ENCODE measurements at places on chromosomes 13 and 19.

DNA sequence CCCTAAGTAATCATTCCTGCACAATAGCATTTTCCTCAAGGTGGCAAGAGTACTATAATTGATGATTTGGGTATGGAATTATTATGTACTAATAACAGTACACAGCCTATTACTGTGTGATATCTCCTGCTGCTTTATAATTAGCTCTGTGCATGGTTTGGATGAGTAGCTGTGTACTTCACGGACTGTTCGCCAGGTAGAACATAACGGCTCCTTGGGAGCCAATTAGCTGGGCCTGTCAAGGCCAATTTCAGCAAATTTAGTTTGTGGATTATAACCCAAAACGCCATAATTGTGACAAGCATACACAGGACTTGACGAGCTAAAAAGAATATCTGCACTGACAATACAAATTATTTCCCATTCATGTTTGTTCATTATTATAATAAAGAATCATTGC lies 1584.2 kb downstream of the SLITRK1 start:
- no peak for DNase-seq

GRCh38 chr19:19447536-19448237 lies 42.2 kb downstream of the GATAD2A start:
- DNase-seq, result no peak

DNA sequence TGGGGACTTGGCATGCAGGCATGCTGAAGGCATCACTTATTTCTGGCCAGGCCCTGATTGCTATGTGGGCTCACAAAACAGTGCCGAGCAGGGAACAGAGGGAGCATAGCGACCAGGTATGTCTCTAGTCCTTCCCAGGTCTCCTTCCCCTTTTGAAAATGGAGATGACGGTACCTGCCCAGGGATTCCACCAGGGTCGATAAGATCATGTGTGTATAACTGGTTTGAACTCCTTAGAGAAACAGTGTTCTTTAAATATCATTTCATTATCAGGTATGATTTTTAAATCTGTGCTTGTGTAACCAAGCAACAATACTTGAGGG lies 280.6 kb downstream of the FOXO1 start:
- DNase-seq, result no peak

DNA sequence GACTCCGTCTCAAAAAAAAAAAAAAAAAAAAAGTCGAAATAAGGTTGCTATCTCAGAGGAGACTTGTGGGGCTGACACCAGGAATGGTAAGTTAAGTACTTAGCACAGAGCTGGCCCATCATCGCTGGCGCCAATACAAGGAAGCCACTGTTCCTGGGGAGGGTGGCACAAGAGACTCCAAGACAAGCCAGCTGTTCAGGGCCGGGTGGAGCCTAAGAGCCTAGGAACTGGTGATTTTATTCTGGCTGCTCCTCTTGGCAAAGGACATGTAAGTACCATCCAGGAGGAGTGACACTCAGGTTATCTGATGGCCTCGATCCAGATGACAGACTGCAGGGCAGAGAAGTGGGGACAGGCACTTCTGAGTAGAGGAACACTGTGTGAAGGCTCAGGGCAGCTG lies 3.8 kb downstream of the ELOF1 start:
- DNase-seq, result no peak

- DNase-seq, result no peak
Measured at GRCh38 chr19:1450735-1451731, 1.1 kb downstream of the APC2 start.

- DNase-seq, result no peak
Measured at GRCh38 chr13:52085421-52085820, 43.5 kb downstream of the NEK5 start.

GRCh38 chr13:92303428-92303827 lies 905.0 kb downstream of the GPC5 start:
- no peak for DNase-seq

DNA sequence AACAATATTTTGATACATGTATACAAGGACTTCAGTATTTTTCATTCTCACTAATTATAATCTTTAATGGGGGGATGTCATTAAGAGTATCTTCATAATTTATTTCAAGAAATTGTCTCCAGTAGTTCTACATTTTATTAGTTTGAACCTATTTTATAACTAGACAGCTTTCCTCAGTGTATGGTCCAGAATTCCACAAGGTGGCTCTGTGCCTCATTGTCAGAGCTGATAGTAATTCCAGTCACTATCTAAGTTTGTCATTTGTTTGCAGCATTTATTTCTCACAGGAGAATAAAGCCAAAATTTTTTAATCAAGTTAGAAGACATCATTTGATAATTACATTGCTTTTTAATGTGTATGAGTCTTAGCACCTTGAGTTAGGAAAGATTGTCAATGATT lies 1633.0 kb upstream of the PCDH20 start:
- DNase-seq, result no peak

- no peak for DNase-seq
Measured at GRCh38 chr19:1263188-1263587, 5.9 kb upstream of the CIRBP start.

DNA sequence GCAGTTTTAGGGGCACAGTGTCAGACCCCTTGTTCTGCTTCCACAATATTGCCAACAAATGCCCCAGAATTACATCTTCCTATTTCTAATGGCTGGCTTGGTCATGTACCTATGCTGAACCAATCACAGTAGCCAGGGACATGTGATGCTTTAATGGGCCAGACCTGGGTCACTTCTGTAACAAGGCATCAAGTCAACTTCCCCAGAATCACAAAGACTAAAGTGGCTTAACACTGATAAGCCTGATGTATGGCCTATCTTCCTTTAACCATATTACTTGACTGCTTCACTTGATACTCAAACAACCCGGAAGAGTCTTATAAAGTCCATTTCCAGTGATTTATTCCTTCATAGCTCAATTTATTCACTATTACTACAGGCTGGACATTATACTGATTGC lies 19.6 kb downstream of the LNX2 start:
- DNase-seq, result no peak

GRCh38 chr13:47718556-47718955 lies 282.5 kb downstream of the SUCLA2 start:
- DNase-seq, result no peak

GRCh38 chr19:27759896-27760295 lies 1453.1 kb downstream of the UQCRFS1 start:
- DNase-seq, result no peak

DNA sequence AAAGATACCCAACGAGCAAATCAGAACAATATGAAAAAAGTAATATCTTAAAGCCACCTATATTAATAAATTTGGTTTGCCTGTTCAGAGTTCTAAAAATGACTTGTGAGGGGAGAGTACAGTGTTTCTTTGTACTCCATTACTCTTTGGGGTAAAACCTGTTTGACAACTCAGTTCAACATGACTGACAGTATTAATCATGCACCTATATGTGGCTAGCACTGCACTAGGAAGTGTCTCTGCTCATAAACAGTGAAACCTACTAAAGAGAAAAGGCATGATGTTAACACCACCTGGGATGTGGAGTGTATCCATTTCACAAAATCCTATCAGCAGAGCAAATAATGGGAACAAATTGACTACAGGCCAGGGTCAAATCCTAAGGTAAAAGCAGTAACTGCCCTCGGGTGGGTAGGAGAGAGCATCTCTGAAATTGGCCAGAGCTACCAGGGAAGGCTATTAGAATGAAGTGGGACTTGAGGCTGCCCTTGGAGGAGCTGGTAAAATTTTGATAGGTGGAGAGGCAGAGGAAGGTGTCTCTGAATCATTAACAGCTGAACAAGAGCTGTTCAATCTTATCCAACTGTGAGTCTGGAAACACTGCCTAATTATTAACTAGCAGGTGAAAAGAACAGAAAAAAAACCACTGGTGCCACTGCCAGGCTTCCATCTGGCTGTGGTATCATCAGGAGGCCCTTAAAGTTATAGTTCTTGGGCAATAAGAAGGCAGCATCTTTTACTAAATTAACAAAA lies 365.1 kb downstream of the DNAJC15 start:
- no peak for DNase-seq

DNA sequence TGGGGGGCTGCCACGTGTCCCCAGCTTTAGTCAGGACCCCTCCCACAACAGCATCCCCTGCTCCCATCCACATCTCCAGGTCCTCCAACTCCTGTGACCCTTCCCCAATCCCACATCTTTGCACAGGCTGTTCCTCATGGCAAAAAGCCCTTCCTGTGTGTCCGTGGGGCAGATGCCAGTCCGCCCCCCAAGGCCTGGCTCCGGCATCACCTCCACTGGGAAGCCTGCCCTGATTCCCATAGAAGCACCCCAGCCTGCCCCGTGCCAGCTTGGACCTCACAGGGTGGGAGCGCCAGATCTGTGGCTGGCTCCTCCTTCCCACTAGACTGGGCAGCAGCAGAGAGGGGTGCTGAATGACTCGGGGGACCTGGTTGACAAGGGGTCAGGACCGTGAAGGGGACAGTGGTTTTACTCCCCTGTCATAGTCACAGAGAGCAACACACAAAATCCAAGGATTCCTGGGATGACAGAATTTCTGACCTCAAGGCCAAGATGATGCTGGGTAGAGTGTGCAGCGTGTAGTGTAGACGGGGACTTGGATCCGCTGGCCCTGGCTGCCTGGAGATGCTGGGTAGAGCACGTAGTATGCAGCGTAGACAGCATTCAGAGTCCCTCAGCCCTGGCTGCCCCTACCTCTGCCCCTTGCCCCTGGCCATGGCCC lies 13.3 kb downstream of the KLF2 start:
- DNase-seq, result no peak

DNA sequence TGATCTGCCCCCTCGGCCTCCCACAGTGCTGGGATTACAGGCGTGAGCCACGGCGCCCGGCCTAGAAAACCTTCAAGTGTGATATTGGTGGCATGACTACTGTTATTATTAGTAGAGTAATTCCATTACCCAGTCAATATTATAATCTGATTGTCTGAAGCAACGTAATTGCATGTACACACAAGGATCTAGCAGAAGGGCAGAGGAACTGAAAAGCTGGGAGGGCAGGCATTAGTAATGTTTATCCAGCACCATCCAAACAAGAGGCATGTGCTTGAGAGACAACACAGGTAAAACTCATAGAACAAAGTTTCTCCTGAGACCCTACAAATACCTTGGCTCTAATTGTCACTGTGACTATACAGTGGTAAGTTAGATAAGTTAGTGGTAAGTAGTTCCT lies 56.2 kb upstream of the ITM2B start:
- no peak for DNase-seq

GRCh38 chr13:65855242-65855805 lies 1374.8 kb downstream of the PCDH9 start:
- DNase-seq, result no peak

DNA sequence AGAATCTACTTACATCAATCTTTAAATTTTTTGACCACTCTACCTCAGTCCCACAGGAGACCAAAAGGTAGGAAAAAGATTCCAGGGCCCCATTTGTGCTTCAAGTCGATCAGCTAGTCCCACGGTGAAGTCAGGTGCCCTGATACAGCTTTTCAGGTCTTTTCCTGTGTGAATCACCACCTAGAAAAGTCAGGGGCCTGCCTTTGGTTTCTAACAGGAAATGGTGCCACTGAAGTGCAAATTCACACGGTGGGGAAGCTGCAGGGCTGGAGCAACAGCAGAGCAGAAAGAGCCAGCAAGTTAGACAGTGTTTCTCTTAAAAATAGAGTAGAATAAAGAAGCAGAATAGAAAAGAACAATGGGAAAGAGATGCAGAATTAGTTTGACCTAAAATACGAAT lies 107.5 kb downstream of the KLF12 start:
- DNase-seq, result no peak

DNA sequence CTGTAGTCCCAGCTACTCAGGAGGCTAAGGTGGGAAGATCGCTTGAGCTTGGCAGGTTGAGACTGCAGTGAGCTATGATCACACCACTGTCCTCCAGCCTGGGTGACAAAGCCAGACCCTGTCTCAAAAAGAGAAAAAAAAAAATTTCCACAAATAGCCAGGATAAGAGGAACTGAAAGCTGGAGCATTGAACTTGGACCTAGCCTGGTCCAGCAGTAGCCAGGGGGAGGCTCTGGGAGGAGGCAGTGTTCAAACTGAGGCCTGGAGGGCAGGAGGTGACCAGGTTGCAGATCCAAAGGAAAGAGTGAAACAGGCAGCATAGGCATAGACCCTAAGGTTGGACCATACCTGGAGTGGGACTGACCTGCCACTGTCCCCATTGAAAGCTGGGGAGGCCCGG lies 26.9 kb upstream of the PIK3R2 start:
- no peak for DNase-seq

DNA sequence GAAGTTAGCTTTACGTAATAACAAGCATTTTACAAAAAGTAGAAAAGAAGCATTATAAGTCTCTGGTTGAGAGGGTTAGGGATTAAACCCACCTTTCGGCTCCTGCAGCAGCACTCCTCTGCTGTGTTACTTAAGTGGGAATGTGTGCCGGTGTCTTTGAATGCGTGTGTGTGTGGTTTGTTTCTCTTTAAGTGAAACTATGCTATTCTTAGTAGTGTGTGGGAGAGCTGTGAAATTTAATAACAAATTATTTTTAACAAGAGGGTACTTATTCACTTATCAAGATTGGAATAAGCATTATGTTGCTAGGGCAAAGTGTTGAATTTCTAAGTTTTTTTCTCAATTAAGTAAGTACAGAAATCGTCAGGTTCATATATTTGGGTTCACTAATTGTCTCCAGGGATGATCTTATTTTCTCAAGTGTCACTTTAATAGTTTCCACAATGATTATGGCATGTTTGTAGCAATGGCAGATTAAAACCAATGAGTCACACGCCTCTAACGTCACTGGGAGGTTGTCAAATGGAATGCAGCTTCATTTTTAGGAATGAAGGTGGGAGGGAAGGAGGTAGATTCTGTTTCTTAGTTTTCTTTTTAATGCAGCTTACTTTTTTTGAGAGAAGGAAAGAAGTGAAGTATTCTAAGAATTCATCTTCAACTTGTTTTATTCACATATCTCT lies 151.3 kb downstream of the LMO7 start:
- DNase-seq, result no peak

DNA sequence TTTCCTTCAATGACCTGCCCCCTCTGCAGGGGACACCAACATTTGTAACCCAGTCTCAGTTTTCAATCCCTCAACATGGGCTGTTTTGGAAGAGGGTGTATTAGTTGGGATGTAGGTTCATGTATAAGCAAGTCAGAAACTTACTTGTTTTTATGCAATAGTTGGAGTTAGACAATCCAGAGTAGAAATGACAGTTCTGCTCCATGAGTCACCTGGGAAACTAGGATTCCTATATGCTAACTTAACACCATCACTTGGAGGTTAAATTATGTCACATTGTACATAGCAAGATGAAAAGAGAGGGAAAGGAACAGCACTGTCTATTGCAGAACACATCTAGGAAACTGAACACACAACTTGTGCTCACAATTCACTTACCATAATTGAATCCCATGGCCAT lies 436.4 kb downstream of the RFC3 start:
- no peak for DNase-seq

GRCh38 chr13:114056205-114057013 lies 76.0 kb downstream of the RASA3 start:
- DNase-seq, result no peak

DNA sequence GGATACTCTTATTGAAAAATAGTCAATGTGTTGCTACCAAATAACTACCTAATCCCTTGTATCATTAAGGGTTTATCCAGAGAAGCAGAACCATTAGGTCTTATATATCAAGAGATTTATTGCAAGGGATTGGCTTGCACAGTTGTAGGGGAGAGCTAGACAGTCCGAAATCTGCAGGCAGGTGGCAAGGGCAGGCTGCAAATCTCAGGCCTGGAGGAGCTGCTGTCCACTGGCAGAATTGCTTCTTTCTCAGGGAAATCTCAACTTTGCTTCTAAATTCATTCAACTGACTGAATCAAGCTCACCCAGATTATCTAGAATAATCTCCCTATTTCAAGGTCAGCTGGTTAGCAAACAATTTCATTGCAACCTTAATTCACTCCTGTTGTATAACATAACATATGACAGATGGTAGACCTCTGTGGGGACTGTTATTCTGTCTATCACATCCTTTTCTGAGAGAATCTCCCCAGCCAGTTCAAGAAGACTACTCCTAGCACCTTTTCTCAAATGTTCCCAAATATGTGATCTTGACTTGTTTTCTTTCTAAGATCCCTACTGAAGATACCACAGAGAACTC lies 194.2 kb downstream of the NHLRC3 start:
- no peak for DNase-seq

Data from CMK (cell line).